ENCODE measurements at places on chromosomes 11 and 22.

- no peak for DNase-seq
Measured at GRCh38 chr11:95156133-95156721, 66.6 kb downstream of the ENDOD1 start.

- DNase-seq = no peak
Measured at GRCh38 chr11:19587979-19588378, 124.7 kb upstream of the NAV2 start.

DNA sequence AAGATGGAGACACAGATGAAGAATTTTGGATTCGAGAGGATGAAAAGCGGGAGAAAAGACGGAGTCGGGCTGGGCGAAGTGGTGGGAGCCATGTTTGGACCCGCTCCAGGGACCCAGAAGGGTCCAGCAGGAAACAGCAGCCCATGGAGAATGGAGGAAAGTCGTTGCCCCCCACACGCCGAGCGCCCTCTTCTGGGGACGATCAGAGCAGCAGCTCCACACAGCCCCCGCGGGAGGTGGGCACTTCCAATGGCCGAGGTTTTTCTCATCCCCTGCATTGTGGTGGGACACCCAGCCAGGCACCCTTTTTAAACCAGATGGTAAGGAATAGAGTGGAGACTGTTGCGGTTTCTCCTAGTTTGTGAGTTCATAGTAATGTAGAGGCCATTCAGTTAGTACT, 22.8 kb upstream of the SLC25A18 start:
- DNase-seq = no peak

DNA sequence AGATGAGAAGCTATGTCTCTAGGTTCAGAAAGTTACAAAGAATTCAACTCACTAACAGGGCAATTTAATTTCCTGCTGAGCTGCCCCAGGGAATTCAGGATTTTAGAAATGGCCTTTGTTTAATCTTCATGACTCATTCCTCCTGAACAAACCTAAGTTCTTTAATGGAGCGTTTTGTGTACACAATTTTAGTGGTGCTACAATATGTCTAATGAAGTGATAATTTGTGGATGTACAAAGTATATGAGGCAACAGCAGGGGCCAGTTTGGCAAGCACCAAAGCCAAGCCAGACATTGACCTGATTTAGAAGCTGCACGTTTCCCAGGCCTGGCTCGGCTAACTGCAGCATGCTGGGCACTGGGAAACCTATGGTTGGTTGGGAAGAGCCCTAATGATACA, 34.4 kb upstream of the HEPHL1 start:
- DNase-seq = no peak

DNA sequence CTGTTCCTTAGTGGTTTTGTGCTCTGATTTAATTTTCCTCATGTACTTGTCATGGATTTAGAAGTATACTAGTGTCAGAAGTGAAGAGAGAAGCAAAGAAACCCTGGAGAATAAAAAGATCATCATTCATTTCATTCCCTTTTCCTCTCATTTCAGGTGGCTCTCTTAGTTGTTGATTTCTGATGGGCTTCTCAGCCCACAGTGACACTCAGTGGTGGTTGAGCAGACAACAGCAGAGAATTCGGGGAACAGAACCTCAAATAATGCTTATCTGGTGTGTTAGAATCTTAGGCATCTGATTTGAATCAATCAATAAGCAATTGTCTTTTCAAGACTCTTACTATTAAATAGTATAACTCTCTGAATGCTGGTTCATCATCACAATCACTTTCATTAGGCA, 1289.4 kb downstream of the FAM181B start:
- no peak for DNase-seq

DNA sequence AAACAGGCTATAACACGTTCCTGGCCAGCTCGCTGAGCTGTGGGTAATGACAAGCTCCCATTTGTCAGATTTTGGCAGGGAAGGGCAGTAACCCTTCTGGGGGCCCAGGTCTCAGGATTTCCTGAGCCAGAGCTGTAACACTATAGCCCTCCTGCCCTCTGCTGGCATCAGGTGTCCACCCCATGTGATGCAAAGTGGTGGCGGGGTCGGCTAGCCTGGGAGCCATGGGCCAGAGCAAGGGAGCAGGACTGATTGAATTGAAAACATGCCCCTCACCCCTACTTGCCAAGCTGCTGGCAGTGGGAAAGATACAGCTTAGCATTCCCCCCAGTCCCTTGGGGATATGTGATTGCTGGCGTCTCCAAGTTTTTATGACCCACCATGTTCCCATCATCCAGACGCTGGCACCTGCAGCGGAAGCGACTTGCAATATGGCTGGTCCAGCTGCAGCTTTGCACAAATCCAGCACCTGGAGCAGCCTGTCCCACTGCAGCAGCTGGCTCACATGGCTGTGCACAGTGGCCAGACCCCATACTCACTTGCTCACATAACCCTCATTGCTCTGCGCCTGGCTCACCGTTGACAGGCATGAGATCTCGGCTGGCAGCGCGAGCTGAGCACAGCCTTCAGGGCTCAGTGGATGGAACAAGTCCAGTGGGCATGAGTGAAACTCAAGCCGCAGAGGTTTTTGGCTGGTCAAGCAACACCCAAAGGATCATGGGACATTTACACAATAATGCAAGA, 1147.8 kb downstream of the JRKL start:
- DNase-seq = no peak

DNA sequence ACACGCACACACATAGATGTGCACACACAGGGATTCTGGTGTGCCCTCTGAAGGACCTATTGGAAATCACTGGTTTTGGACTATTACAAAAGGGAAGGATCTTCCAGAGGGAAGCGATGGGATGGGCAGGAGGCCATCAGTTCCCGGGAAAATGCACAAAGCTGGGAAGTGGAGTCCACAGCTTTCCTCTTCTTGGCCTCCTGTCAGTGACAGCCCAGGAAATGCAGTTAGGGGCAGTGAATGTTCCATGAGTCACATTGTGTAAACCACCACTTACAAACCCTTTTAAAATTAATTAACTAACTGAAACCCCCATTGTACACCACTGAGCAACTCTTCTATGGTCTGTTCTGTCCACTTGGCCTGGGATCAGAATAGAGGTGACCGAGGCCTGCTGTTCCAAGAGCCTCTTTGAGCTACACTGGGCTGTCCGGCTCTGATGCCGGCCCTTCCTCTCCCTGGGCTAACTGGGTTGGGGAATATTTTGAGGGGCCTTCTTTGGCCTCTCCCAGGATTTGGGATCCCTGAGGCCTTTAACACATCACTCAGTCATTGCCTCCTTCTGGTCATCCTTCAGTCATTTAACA, 137.7 kb downstream of the FEZ1 start:
- DNase-seq = no peak

DNA sequence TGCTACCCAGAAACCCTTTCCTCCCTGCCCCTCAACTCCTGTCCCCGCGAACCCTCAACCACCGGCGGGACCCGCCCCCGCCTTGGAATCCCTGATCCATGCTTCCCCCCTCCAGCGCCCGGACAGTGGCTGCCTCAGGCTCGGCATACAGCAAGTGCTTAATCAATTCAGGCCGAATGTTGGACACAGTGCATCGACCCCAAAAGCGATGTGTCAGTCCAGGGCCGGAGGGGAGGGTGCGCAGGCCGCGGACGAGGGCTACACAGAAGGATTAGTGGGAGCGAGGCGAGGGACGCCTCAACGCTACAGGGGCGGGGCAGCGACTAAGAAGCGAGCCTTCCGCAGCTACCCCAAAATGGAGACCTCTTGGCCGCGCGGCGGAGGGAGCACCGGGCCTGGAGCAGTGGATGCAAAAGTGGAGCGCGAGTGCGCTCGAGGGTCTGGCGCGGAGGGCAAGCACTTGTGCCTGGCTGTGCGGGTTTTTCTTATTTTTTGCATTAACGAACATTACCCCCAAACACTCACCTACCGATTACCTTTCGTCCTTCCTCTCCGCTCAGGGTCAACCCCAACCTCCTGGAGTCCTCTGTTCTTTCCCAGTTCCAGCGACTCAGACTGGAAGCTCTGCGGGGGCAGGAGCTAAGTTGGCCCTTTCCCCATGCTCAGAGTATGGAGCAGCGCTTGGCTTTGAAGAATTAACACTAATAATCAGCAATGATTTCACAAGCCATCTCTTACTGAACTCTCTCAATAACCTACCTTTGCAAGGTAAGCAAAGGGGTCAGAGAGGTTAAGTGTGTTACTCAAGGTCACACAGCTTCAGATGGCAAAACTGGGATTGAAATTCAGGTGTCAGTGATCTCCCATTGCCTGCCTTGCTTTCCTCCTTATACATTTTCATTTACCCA, 30.0 kb upstream of the WNT11 start:
- DNase-seq = no peak

GRCh38 chr11:44002191-44003093, 45.3 kb upstream of the ACCSL start:
- no peak for DNase-seq

- DNase-seq = no peak
Measured at GRCh38 chr11:122002047-122002446, 114.0 kb downstream of the BLID start.

DNA sequence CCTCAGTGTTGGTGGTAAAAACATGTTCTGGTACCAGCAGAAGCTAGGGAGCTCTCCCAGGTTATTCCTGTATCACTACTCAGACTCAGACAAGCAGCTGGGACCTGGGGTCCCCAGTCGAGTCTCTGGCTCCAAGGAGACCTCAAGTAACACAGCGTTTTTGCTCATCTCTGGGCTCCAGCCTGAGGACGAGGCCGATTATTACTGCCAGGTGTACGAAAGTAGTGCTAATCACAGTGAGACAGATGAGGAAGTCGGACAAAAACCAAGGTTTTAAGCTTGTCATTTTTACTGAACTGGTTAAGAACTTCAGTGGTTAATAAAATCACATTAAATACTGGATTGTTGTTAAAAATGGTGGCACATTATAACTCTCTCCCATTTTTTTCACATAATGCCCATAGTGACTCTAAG, 42.6 kb upstream of the VPREB1 start:
- no peak for DNase-seq

GRCh38 chr11:123381817-123382554, 48.1 kb upstream of the GRAMD1B start:
- DNase-seq = no peak

DNA sequence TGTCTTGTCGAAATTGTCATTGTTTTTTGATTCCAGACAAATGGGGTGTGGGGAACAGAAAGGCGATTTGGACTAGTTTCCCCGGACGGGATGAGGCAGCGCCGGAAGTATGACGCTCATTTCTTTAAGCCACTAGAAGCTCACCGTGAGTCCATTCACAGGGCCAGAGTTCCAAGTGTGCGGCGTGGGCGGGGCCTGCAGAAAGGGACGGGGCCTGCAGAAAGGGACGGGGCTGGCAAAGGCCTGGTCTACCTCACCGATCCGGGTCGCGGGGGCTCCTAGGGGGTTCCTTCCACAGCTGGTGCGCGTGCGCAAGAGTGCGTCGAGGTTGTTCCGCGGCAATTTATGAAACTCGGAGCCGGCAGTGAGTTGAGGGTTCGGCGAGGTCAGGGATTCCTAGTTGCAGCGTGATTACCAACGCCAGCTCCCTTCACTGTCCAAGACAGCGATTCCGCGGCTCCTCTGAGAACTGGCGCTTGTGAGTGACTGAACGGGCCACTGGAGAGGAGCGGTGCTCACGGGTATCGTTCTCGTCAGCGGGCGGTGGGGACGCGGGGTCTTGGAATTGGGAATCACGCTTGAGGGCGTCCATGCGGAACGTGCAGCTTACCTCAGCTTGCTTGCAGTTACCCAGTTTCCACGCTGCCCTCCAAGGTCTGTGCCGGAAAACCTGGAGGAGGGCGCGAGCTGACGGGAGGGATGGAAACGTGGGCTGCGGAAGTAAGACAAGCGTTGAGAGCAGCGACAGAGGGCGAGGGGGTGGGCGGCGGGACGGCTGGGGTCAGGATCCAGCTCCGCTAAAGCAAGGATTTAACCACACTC, at the start of gene ZNF215:
Gene ZNF215, plus strand, starts transcription at position 219 of the 822 bp plus-strand sequence. CDS start 5,847 bp downstream, outside the sequence.
- DNase-seq = no peak

DNA sequence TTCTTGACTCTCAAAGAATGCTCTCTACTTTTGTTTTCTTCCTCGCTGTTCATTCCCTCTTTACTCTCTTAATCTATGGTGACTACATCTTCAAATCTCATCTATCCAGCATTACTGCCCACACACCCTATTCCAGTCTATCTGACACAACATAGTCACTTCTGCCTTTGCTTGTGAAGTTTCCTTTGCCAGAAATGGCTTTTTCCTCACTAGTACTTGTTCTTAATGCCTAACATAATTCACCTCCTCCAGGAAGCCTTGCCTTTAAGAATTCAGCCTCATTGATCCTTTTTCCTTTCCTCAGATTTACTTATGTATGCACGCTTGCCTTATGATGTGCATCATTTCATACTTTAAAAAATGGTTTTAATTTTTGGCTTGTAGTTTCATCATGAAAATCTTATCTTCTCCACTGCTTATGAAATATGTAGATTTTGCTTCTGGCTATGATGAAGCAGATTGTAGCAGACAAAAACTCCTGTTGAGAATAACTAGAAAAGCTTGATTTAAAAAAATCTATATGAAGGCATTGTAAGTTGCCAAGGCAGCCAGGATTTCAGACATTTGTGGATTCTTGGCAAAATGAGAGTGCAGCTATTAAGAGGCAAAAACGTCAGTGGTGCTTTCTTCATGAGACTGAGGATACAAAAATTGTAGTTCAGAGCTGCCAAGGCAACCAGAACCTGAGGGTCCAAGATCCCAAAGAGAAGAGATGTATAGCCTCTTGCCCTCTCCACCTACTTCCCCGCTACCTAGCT, 31.8 kb downstream of the RNF169 start:
- no peak for DNase-seq

DNA sequence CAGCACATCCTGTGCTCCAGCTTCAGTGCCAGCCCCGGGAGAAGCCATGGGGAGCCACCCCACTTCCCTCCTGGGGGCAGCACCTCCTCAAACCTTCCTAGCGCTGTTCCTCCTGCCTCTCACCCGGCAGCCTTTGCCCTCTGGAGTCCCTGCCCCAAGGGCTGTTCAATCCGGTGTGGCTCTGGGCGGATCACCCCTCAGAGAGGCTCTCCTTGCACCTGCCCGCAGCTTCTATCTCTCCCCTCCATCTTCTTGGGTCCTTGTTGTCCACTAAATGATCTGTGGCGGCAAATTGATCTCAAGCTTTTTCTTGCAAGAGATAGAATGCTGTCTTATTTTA, 18.1 kb upstream of the CDKN1C start:
- DNase-seq = no peak

DNA sequence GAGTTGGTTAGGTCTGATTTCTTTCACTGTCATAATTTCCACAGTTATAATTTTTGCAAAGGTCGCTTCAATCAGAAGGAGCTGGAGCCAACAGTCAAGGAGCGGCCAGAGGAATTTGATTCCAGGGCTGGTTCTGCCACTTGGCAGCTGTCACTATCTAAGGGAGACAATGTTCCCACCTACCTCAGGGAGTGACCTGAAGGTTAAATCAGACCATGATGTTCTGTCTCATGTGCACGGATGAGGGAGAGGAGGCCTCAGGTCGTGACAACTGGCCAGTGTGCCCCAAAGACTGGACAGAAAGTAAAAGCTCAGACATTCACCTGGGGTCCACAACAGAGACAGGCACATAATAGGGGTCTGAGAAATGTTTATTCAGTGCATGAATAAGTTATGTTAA, 7.6 kb downstream of the MRGPRD start:
- no peak for DNase-seq

Data from stimulated activated CD4-positive, alpha-beta T cell treated with anti-CD3 and anti-CD28 coated beads, Interleukin-15, amount 100 ng/mL, for 1 hour (primary cell).